ENCODE measurements at places on chromosomes 1 and 21.

DNA sequence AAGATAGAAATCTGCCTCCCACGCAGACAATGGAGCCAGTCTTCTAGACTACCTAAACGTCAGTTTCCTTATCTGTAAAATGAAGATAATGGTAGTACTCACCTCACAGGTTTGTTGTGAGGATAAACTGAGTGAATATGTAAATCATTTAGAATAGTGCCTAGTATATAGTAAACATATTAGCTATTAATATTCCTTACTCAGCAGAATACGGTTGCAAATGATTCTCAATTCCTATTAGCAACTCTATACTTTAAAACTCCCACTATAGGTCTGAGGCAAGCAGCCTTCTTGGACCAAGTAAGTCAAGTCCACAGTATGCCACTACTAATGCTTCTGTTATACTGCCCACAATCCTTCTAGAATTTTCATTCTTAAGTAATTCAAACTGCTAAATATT lies 5.4 kb downstream of the GTF2B start:
- no peak for DNase-seq

GRCh38 chr1:151164732-151165280 lies 896 bp downstream of the LYSMD1 start:
- DNase-seq = no peak

- no peak for DNase-seq
Measured at GRCh38 chr1:188359315-188359714, 1530.6 kb downstream of the PLA2G4A start.

DNA sequence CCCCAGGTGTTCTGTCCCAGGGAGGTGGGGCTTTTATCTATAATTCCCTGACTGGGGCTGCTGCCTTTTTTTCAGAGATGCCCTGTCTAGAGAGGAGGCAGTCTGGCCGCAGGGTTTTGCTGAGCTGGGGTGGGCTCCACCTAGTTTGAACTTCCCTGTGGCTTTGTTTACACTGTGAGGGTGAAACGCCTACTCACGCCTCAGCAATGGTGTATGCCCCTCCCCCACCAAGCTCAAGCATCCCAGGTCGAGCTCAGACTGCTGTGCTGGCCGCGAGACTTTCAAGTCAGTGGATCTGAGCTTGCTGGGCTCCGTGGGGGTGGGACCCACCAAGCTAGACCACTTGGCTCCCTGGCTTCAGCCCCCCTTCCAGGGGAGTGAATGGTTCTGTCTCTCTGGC lies 124.3 kb downstream of the CENPF start:
- DNase-seq = no peak

- DNase-seq = no peak
Measured at GRCh38 chr1:210244746-210245367, 12.3 kb downstream of the SERTAD4 start.

DNA sequence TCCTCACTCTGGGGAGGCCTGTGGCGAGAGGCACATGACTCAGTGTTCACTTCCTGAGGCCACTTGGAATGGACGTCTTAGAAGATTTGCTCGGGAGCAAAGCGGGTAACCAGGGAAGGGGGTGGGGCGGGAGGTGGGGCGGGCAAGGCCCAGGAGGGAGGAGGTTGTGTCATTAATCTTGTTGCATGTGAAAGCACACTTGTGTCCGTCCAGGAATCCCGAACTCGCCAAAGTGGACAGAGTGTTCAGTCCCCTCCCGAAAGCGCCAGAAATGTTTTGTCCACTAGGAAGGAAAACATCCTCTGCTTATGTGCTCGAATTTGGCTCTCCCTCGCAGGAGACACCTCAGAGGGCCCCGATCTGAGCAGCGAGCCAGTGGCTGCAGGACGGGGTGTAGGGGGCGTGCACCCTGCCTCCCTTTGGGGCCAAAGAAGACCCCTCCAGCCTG lies 84.2 kb downstream of the SPSB1 start:
- no peak for DNase-seq

DNA sequence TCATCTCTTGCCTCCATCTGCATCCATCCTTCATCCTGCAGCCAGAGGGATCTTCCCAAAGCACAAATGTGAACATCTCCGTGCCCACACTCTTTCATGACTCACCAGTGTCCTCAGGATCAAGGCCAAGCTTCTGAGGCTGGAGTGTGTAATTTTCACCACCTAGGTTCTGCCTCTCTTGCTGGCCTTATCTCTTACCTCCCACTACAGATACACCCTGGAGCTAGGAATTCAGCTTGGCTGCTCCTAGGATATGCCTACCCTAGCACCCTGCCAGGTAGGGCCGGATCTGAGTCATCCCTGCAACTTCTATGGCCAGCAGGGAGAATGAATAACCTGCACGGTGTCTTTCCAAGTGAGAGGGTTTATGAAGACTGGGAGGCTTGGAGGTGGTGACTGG lies 208.7 kb upstream of the CSF3R start:
- DNase-seq = no peak

DNA sequence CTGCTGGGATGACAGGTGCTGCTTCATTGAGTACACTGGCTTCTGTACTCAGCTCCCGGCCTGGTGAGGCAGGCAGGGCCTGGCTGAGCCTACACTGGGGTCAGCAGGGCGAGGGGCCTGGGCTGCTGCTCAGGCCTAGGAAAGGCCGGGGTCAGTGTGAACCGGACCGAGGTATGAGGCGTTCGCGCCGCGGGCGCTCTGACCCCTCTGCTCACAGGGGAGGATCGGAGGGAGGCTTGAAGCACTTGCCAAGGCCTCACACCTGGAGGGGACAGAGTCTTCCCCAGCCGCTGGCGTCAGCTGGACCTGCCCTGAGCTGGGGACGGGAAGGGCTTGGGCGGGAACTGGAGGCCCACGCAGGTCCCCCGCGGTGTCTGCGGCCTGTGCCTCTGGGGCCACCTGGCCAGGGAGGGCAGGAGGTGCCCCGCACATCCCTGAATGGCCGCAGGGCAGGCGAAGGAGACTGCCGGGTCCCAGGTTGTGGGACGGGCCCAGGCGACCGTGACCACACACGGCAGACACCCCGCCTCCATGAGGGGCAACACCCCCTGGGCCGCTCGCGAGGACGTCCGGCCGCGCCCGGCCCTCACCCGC lies 466 bp downstream of the PEX10 start:
- no peak for DNase-seq

DNA sequence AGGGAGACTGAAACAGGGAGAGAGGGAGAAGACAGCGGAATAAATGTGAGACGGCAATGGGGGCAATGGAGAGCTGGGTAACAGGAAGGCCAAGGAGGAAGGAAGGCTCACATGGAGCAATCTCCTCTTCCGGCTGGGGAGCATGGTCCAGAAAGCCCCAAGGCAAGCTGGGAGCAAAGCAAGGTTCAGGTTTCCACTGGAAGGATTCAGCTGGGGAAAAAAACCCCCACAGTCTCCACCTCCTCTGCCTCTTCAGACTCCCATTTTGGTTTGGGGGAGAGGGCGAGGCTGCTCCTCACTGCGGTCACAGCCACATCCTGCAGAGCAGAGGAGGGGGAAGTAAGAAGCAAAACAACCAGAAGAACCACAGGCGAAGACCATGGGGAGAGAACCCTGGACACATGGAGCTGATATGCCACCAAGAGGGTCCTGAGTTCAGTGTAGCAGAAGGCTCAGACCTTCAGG lies 650 bp downstream of the TNFAIP8L2 start:
- DNase-seq = peak; percentile 50

GRCh38 chr1:78007677-78008341 lies 3.1 kb downstream of the DNAJB4 start:
- no peak for DNase-seq

GRCh38 chr1:32893198-32894018 lies 7.1 kb downstream of the HPCA start:
- DNase-seq = no peak

- no peak for DNase-seq
Measured at GRCh38 chr1:175841738-175842187, 98.4 kb upstream of the TNR start.

DNA sequence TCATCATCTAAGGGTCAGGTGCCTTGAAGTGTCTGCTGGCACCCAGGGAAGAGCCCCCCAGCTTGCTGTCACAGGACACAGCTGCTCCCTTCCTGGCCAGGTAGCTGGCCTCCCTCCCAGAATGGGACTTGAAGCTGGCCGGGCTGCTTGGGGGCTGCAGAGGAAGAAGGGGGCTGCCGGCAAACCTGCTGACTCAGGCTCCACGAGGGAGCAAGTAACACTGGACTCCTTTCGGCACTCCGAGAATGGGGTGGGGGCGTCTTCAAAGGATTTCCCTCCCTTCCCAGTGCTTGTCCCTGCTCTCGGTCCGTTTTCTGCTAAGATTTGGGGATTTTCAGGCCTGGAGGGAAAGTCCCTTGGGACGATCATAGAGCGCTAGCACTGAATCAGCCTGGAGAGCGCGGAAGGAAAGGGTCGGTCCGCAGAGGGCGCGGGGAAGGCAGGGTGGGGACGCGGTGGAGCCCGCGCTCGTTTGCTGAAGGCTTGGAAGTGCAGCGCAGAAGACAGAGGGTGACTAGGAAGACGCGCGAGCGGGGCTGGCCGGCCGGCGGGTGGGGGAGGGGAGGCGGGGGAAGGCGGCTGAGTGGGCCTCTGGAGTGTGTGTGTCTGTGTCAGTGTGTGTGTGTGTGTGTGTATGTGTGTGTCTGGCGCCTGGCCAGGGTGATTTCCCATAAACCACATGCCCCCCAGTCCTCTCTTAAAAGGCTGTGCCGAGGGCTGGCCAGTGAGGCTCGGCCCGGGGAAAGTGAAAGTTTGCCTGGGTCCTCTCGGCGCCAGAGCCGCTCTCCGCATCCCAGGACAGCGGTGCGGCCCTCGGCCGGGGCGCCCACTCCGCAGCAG lies at the start of gene CSF1:
TSS of gene CSF1 (plus strand) at position 727 of the 840 bp plus-strand sequence. CDS start 175 bp downstream, outside the sequence.
- DNase-seq = peak; percentile 73

GRCh38 chr1:174080819-174081218 lies 58.7 kb upstream of the RC3H1 start:
- DNase-seq = no peak

DNA sequence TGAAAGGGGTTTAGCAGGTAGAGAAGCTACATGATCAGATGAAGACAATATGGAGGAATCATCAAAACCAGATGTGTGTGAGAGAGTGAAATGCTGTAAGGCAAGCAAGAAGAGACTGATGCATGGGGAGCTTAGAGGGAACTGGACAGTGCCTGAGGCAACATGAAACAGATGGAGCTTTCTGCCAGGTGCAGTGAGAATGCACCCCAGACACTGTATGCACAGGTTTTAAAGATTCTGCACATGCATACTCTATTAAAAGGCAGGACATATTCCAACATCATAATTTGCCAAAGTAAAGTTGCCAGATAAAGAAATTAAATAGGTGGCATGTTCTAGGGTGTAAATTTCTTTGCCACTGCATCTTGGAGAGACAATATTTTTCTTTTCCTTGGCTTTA lies 200.1 kb downstream of the AMY1C start:
- DNase-seq = no peak

DNA sequence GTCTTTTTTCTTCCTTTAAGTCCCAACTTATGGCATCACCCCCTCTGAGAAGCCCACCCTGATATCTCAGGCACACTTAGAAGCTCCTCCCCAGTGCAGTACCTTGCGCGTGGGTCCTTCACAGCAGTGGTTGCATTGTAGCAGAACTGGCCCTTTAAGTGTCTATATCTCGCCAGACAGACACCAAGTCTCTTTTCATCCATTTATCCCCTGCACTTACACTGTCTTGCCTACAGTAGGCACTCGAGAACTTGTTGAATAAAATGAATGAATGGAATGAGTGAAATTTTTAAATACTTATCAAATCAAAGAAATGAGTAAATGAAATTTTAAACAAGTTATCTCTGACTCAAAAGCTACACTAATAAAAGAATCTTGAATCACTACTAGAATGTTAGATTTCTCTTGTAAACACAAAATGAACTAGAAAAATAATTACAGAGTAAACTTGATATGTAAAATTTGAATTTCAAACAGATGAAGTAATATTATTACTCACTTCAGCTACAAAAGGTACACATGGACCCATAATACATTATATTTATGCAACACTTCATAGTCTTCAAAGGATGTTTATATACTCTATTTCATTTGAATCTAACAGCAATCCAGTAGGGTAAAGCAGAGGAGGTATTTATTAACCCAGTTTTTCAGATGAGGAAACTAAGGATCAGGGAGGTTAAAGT lies 54.7 kb upstream of the MAN1A2 start:
- DNase-seq = no peak

DNA sequence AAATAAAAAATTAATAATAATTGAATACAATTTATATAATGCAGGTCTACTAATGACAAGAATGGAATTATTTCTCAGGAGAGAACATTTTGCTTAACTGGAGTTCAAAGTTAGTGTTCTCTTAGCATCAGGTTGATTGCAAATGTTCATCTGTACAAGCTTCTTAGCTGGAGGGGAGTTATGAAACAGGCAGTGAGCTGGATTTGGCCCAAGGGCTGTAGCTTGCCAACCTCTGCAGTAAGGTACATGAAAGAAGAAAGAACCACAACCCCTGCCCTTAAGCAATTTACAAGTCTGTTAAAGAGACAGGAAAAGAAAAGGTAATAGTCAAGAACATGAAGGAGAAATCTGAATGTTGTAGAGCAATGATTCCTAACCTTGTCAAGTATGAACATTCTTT lies 17.0 kb downstream of the LPGAT1 start:
- no peak for DNase-seq

DNA sequence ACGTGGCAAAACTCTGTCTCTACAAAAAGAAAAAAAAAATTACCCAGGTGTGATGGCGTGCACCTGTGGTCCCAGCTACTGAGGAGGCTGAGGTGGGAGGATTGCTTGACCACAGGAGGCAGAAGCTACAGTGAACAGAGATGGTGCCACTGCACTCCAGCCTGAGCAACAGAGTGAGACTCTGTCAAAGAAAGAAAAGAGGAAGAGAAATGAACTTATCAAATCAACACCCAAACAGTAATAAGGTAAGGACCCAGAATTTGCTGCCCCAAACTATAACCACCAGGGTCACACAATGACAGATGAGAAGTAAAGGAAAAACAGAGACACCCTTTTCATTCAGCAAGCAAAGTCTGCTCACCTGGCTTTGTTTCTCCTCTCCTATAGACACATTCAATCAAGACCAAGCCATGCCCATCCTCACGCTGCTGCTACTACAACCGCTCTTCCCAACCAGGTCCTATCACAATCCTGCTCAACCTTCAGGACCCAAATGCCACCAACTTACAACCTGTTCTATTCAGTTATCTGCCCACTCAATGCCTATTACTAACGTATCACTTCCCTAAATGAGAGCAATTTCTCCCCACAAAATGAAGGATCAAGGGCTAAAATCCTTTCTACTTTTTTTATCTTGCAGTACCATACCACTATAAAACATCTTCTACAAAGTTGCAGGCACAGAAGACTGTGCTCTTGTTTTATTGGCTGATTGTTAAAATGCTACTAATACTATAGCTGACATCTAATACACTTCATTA lies 183.5 kb downstream of the RERE start:
- DNase-seq = no peak

GRCh38 chr1:168693872-168694238 lies 35.2 kb downstream of the DPT start:
- no peak for DNase-seq

DNA sequence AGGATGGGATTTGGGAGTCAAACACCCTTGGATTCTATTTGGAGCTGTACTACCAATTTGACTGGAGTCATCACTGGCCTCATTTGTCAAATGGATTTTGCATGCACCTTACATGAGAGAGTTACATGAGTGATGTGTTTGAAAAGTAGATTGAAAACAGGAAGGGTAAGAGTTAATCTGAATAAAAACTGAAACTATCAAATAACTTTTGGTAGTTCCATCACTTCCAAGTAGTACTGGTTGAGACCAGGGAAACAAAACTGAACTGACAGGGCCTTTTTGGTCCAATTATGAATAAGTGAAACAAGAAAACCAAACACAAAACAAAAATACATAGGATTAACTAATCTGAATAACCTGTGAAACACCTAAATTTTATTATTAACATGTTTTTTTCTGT lies 30.2 kb downstream of the NUCKS1 start:
- no peak for DNase-seq

GRCh38 chr1:9388335-9389180 lies 95.9 kb downstream of the SPSB1 start:
- no peak for DNase-seq
